Heart left ventricle (tissue), 16 donors: ENCODE measurements at places on chromosomes 5 and 9. TPM values are rescaled to one million over a fixed set of nuclear protein-coding genes. Genes with fewer than 3 reads are reported as not detected.

GRCh38 chr9:22483528-22484070, 37.0 kb downstream of the DMRTA1 start:
- DNase-seq: no peak

DNA sequence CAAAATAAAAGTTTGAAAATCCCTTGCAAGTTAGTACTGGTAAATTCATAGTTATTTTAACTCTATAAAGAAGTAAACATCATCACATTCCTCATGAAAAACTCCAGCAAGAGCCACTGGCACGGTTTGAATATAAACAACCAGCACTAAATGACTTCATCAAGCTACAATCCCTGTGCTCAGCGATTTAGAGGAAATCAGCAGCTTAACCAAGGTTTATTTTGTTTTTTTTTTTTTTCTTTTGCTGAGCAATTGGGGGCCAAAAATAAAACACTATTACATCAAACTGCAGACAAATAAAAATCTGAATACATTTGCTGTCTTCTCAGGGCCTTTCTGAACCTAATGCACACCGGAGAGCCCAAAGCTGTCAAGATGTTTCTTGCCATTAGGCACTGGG, 106.2 kb upstream of the SLC24A2 start:
- no peak for DNase-seq

Gene COL23A1
- 6.0 TPM for total RNA-seq

Gene DBH
- total RNA-seq: 0.06 TPM

- no peak for DNase-seq
Observed at GRCh38 chr9:9489183-9489582, 1123.6 kb downstream of the PTPRD start.

Gene CDH12
- not detected for total RNA-seq

Gene RANBP17
- total RNA-seq: 3.8 TPM

DNA sequence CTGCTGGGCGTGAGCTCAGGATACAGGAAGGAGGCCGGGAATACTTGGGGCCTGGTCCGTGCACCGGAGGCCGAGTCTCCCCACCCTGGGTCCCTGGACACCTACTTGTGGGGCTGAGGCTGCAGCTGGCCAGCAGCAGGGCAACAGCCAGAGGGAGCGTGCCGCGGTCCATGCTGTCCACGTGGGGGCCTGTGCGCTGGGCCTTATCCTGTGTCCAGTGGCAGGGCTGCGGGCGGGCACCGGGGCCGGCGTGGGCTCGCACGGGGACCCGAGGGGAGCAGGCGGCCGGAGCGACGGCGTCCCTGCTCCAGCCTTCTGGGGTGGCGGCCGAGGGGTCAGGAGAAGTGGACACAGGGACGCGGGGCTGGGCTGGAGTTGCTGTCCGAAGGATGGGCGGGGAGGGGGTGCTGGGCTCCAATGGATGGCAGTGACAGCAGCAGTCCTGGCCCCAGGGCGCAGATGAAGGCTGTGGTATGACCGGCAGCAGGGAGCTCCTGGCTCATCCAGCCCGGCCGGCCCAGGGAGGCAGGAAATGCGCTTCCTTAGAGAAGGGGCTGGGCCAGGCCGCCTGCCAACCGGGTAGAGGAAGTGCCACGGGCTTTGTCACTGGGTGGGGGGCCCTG, at the start of gene ENG:
ENG (minus strand) TSS at position 475 of the 623 bp plus-strand sequence; CDS start at position 172, 303 bp downstream.
- peak; percentile 94 for DNase-seq

DNA sequence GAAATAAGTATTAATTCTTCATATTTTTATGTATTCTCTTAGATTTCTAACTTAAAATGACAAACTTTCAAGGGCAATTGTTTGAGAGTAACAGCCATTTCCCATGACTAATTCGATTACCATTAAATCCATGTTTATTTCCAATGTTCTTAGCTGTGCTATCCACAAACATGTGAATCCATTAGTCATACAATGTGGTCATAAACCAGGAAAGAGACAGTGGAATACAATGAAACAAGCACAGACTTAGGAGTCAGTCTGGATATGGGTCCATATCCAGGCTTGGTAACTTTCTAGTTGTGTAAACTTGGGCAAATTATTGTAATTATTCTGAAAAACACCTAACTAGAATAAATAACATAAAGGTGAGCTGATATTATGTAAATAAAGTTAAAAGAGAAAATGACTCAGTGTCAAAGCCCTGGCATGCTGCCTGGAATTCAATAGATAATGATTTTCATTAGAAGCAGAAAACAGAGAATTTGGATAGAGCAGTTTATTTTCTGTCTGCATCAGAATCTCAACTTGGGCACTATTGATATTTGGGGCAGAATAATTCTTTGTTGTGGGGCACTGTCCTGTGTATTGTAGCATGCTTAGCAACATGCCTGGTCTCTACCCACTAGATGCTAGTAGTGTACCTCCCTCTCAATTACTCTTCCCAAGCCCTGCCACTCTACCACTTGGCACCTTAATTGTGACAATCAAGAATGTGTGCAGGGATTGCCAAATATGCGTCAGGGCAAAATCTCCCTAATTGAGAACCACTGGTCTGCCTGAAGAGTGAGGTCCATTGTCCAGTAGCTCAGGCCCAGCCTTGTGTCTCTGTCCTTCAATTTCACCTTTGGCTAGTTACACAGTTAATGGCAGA, 44.7 kb upstream of the SLC27A6 start:
- peak; percentile 40 for DNase-seq

Gene SH3TC2
- 2.4 TPM for total RNA-seq
